ENCODE measurements at places on chromosomes 13 and 19. TPM values are rescaled to one million over a fixed set of nuclear protein-coding genes. Genes with fewer than 3 reads are reported as not detected.

DNA sequence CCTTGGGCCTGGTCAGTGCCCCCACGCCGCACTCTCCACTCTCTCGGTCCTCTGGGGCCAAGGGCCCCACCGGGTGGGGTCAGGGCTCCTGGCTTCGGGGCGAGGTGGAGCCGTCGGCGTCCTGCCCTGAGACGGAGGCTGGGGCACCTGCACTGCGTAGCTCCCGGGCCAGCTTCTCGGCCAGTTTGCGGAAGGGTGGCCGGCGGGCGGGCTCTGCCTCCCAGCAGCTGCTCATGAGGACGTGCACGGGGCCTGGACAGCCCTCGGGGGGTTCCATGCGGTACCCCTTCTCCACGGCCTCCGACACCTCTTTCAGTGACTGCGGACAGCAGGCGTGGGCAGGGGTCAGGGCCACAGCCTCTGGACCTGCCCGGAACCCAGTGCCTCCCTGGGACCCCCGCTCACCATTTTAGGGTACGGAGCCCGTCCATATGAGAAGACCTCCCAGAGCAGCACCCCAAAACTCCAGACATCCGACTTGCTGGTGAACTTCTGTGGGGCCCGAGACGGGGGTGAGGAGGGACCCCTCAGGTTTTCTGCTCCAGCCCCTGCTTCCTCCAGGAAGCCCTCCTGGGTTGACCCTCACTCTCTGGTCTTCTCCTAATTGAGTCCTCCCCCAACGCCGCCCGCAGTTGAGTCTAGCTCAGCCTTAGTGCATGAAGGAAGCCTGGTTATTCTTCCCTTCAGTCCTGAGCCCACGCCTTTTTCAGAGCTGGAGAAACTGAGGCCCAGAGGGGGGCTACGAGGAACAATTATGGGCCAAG, 6.3 kb upstream of the RAX2 start:
- DNase-seq = no peak

DNA sequence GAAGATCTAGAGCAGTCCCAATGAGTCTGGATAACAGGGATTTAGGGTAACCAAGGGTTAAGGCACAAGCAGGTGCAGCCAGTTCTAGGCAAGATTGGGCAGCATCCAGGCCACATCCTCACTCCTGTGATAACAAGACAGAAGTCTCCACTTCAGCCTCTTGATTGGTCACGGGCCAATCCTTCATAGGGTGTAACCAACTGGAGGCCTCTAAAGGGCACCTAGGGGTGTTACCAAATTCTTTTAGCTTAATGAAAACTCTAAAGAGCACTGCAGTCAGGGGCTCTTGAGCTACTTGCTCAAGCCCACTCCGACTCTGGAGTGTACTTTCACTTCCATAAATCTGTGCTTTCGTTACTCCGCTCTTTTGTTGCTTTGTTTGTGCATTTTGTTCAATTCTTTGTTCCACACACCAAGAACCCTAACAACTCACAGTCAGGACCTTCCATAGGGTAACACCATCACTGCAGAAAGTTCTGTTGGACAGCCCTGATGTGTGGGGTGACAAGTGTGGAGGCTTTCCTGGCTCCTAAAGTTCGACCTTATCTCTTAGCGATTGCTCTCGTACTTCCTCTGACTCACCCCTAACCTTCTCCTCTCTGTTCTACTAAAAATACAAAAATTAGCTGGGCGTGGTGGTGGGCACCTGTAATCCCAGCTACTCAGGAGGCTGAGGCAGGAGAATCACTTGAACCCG, 36.1 kb downstream of the ZSWIM9 start:
- no peak for DNase-seq

GRCh38 chr13:67518785-67519184, 288.6 kb upstream of the PCDH9 start:
- DNase-seq = no peak

PDX1 gene
- not detected for total RNA-seq

GRCh38 chr13:68506888-68507551, 1276.9 kb upstream of the PCDH9 start:
- no peak for DNase-seq

MISP3 gene
- total RNA-seq = 5.6 TPM

PIAS4 gene
- total RNA-seq = 33.4 TPM

- DNase-seq = no peak
Observed at GRCh38 chr13:57527114-57527735, 104.3 kb upstream of the PCDH17 start.

SULT2A1 gene
- total RNA-seq = not detected

All from sciatic nerve (tissue), 2 donors.